ENCODE measurements at places on chromosomes 2 and 18.

GRCh38 chr18:60826346-60826745, 453.8 kb upstream of the MC4R start:
- DNase-seq: no peak
- H3K4me1 ChIP-seq: no peaks in the 10 kb centered on the region
- no peak overlapping the region for H3K4me3 ChIP-seq

- no peaks in the 10 kb centered on the region for H3K36me3 ChIP-seq
- peaks cover 28% of the 10 kb centered on the region for H3K27me3 ChIP-seq
- H3K27ac ChIP-seq: no peak overlapping the region
- no peaks in the 10 kb centered on the region for H3K4me1 ChIP-seq
- no peak for DNase-seq
Observed at GRCh38 chr2:119116411-119117295, 41.9 kb downstream of the C1QL2 start.

DNA sequence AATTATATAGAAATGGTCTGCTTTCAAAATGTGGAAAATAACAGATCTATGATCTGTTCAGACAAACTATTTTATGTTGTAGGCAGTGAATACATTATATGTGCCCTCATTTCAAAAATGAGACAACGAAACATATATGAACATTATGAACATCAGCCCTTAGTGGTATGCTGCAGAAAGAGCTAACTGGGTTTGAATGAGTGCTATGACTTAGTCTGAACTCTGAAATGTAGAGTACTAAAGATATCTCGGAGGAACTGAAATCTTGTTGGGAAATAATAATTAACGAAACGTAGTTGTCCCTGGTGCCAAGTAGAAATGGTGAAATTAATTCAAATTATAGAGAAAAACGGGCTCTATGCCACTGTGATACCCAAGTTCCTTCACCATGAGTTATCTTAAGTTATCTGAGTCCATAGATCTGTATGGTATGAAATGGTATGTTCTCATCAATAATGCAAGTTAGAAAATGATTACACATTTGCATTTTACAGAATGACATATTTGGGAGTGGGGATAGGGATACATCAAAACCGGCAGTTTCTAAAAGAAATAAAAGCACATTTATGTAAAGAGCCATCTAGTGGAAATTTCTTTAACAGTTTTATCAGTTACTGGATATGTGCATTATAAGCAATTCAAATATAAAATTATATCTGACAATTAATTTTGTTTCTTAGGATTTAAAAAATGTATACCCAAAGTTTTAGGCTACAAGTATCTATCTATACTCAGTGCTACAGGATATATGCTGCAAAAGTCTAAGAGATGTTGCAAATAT, 26.7 kb downstream of the STARD6 start:
- H3K4me1 ChIP-seq: no peaks in the 10 kb centered on the region
- DNase-seq: no peak
- H3K4me3 ChIP-seq: no peak overlapping the region
- no peaks in the 10 kb centered on the region for H3K36me3 ChIP-seq
- no peaks in the 10 kb centered on the region for H3K27me3 ChIP-seq

GRCh38 chr2:241999184-241999583, 129.7 kb downstream of the RTP5 start:
- no peaks in the 10 kb centered on the region for H3K36me3 ChIP-seq
- DNase-seq: no peak
- H3K4me3 ChIP-seq: no peak overlapping the region
- H3K27me3 ChIP-seq: peaks cover 3% of the 10 kb centered on the region
- H3K4me1 ChIP-seq: no peaks in the 10 kb centered on the region

- no peak for DNase-seq
- no peaks in the 10 kb centered on the region for H3K36me3 ChIP-seq
- H3K27ac ChIP-seq: no peak overlapping the region
- no peak overlapping the region for H3K4me3 ChIP-seq
- no peaks in the 10 kb centered on the region for H3K4me1 ChIP-seq
- no peaks in the 10 kb centered on the region for H3K27me3 ChIP-seq
Observed at GRCh38 chr2:107264184-107264583, 378.2 kb upstream of the ST6GAL2 start.

DNA sequence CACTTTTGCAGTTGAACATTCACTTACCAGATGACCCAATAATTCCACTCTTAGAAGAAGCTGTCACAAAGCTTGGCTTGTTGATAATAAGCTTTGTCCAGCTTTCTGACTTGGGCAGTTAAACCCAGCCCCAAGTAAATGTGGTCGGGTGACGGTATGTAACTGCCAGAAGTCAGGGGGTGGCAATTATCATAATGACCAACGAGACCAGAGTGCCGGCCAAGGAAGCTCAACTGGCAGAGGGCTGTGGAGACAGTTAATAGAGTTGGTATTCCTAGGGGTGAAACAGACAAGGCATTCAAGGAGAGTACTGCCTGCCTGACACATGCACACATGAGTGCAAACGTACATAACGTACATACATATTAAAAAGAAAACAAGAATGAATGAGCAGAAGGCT, 116.7 kb downstream of the EIPR1 start:
- H3K4me1 ChIP-seq: peaks cover 3% of the 10 kb centered on the region
- H3K4me3 ChIP-seq: no peak overlapping the region
- no peak for DNase-seq

- H3K36me3 ChIP-seq: no peaks in the 10 kb centered on the region
- no peak for DNase-seq
- no peak overlapping the region for H3K4me3 ChIP-seq
- H3K27me3 ChIP-seq: no peaks in the 10 kb centered on the region
- H3K27ac ChIP-seq: no peak overlapping the region
Observed at GRCh38 chr18:50776383-50776782, 43.4 kb downstream of the MRO start.

- no peak overlapping the region for H3K27ac ChIP-seq
- DNase-seq: no peak
- H3K27me3 ChIP-seq: no peaks in the 10 kb centered on the region
- no peaks in the 10 kb centered on the region for H3K36me3 ChIP-seq
Observed at GRCh38 chr2:173631127-173631460, 276.4 kb downstream of the CDCA7 start.
